Forelimb muscle (tissue), 1 donor: ENCODE measurements at places on chromosomes 2 and 18. TPM values are rescaled to one million over a fixed set of nuclear protein-coding genes. Genes with fewer than 3 reads are reported as not detected.

The UGT1A9 gene
- polyA plus RNA-seq = not detected

The LBX2 gene
- 1.2 TPM for polyA plus RNA-seq

The EML6 gene
- 26.8 TPM for polyA plus RNA-seq

The DSC3 gene
- polyA plus RNA-seq = 0.34 TPM

The HJURP gene
- polyA plus RNA-seq = 10.0 TPM

The CCDC68 gene
- polyA plus RNA-seq = 0.39 TPM

The CNDP1 gene
- 0.13 TPM for polyA plus RNA-seq

The RBMS1 gene
- 58.6 TPM for polyA plus RNA-seq

The HDLBP gene
- polyA plus RNA-seq = 339 TPM

The MERTK gene
- 4.0 TPM for polyA plus RNA-seq

The ZNF24 gene
- 32.7 TPM for polyA plus RNA-seq

The PFN4 gene
- polyA plus RNA-seq = 0.94 TPM

The GULP1 gene
- 19.5 TPM for polyA plus RNA-seq

The CD207 gene
- polyA plus RNA-seq = 0.19 TPM

DNA sequence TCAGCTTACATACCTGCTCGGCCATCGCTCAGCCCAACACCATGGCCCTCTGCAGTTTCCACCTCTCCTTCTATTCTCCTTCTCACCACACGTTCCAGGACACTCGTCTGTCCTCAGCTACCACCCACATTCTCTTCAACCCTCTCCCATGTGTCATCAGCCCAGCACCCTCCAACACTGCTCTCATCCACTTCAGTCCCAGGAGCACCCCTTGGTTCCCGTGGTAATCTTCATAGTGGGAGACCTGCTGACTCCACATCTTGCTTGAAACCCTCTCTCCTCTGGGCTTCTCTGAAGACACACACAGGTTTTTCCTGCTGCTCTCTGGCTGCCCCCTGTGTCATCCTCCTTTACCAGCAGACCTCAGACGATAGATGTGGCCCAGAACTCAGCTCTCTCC lies 228.7 kb downstream of the GBX2 start:
- no peak for DNase-seq

DNA sequence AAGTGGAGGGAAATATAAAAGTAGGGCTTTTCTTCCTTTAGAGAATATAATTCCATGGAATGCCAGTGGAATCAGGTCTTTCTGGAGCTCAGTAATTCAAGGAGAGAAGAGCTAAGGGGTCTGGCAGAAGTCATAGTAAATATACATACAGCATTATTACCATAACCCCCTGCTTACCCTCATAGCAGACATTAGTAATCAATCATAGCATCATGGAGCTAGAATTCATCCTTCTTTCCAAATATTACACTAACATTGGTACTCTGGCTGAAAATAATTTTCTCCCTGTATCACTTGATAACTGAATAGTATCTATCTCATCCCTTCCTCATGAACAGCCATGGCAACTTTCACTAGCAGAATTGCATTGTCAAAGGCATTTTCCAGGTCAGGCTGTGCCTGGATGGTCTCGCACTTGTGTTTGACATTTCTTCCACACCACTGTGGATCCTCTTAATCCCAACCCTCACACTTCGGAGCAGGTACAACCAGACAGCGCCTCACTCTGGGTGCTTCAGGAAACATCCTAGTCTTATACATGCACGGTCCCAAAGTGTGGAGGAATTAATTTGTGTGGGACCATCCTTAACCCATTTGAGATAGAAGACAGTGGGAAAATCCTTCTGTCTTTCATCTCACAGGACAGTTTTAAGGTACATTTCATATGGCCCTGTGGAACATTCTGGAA lies 84.2 kb upstream of the SEC11C start:
- DNase-seq = no peak

DNA sequence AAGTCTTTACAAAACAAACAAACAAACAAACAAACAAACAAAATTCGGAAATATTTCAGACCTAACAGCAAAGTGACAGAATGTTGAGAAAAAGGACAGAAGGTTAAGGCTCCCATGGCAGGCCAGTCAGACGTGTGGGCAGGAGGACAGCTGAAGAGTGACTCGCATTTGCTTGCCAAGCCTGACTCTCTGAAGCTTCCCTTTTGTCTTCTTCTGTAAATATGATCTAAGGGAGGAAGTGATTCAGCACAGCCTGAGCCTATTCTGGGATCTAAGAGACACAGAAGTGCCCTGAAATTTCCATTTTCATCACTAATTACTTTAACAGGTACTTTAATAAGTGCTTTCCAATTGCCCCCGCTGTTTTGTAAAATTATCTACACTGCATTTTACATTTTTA lies 134.0 kb upstream of the LYPD1 start:
- DNase-seq = peak; percentile 17

- DNase-seq = no peak
Measured at GRCh38 chr2:7450833-7451190, 533.6 kb downstream of the RNF144A start.

DNA sequence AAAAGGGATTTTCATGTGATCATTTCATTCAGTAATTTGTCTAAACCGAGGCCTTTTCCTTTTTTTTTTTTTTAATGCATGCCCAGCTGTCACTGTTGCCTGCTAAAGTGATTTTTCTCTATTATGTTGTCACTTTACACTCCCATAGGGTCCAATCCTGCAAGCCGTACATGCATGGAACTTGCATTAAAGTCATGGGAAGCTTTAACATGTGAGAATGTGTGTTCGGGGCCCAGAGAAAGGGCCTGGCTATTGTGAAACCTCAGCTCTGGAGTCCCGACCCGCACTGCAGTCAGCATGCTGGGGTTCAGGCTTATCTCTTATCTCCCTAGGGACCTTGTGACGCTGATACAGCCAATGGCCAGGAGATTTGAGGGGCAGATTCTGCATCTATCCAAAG lies 474.6 kb downstream of the SLC4A3 start:
- DNase-seq = no peak

DNA sequence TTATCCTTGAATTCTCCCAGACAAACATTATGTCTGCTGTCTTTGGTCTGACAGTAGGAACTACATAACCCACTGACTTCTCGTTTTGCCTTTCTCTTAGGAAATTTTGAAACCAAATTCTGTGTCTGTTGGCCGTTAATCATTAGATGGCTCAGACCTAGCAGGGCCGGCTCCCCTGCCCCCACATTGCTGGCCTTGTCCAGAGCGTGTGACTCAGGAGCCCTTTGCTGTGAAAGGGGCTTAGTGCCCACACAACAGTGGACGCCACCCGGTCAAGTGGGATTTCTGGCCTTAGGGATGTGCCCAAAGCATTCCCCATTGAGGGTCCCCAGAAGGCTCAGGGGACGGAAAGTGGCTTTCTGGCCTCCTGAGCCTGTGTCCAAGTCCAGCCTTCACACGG lies 137.5 kb downstream of the CTIF start:
- DNase-seq = no peak

DNA sequence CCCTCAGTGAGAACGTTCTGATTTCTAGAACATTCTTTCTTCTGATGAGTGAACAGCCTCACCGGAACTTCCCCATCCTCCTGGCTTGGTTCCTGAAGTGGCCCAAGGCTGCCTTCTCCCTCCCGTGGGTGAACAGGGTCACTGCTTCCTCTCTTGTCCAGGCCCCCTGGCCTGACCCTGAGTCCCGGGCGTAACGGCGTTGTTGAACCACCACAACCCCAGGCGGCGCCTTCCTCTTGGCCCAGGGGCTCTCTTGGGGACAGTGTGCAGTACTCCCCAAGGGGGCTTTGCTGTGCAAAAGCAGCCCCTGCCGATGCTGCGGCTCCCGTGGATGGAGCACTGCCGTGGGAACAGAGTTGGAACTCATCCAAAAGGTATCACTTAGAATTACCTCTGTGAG lies 147.2 kb downstream of the TSN start:
- DNase-seq = no peak

DNA sequence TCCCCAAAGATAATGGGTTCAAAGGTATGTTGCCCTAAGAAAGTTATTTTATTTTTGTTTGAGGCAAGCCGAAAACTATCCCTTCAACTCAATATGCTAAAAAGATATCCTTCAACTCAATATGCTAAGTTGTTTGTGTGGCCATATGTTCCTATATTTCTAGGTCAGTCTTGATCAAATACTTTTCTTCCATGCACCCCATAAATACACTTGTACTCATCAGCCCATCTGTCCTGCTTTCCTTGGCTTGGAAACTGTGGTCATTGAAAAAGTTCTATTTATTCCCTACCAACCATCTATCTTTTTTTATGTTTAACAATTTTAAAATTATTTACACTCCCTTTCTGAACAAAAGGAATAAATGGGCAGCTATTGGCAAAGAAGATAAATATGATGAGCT lies 447.7 kb downstream of the NRXN1 start:
- DNase-seq = no peak

- no peak for DNase-seq
Measured at GRCh38 chr2:54041135-54041534, 70.3 kb upstream of the PSME4 start.

DNA sequence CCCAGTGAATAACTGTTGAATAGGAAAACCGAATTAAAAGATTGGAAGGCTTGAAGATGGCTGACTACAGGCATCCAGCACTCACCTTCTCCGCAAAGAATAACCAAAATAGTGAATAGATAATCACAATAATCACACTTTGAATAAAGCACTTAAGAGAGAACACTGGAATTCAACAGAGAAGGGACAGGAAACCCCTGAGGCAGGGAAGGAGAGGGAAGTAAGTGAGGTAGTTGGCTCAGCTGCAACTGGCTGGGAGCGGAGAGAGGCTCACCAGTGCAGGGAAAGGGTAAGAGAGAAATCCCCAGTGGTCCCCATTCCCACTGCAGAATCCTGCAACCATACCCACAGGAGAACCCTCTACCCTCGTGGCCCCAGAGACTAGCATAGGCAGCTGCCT lies 246.6 kb upstream of the NCKAP5 start:
- no peak for DNase-seq

DNA sequence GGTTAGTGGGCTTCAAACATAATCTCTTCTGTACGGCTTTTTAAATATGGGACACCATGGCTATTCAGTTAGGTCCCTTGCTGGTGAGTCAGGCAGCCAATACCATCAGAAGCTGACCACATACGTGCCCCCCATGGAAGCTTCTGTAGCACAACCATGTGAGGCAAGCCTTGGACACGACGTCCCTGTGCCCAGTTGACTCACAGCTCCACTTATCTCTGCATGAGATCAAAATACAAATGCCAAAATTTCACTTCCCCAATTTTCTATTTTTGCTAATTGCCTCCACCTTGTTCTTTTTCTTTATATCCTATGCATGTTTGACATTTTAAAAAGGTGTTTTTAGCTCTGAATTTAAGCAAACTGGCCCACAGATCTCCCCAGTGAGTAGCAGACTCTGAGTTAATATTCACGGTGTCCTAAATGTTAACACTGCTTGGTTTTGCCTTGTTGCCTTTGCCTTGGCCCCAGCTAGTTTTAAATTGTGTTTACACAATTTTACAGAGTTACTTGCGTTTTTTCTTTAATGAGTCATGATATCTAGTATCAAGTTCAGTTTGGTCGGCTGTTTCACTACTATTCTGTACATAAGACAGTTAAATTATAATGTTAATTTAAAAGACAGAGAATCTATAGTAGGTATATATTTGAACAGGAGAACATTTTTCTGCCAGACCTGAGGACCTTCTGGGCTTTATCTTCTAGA lies 77.5 kb downstream of the CDCA7 start:
- DNase-seq = no peak

- no peak for DNase-seq
Measured at GRCh38 chr2:213246497-213247281, 37.6 kb upstream of the SPAG16 start.

GRCh38 chr2:42999391-42999841 lies 207.0 kb upstream of the HAAO start:
- DNase-seq = no peak
